Esophagus squamous epithelium (tissue), 5 donors: ENCODE measurements at places on chromosomes 16 and 17.

DNA sequence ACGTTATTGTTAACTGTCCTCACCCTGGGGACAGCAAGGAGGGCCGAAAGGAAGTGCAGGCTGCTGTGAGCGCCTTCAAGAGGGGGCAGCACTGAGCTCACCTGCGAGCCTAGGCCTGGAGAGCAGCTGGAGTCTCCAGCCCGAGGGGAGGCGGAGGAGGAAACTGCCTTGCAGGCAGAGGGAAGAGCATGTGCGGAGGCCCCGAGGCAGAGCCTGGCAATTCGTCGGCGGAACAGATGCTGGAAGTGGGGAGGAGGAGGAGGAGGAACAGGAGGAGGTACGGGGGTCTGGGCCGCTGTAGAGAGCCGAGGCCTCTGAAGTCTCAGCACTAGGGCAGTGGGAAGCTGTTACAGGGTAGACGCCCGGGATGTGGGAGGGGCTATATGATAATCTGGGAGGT is 49.6 kb upstream of the PLCG2 start:
- no peak for DNase-seq

DNA sequence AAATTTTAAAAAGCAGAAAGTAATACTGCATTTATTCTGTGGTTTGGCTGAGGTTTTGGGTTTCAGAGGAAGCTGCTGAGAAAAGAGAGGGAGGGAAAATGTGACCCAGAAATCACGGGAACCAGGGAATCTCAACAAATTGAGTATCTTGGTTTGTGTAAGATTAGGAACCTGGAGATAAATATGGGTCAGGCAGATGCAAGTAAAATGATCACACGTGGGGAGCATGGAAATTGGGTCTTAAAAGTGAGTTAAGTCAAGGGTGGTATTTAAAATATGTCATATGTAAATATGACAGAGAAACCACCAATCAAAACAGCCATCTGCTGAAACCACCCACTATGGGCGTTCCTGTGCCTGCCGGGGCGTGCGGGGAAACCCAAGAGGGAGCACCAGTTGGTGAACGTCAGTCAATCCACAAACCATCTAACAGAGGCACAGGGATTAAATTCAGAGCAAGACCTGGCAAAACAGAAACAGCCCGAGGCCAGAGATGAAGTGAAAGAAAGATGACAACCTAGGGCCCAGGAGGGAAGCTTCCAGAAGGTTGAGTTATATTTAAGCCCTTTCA is 33.4 kb downstream of the CDH13 start:
- DNase-seq = no peak

GRCh38 chr17:33623841-33624240 is 330.7 kb upstream of the ASIC2 start:
- DNase-seq = no peak

GRCh38 chr17:79165756-79166473 is 91.3 kb downstream of the ENGASE start:
- no peak for DNase-seq

DNA sequence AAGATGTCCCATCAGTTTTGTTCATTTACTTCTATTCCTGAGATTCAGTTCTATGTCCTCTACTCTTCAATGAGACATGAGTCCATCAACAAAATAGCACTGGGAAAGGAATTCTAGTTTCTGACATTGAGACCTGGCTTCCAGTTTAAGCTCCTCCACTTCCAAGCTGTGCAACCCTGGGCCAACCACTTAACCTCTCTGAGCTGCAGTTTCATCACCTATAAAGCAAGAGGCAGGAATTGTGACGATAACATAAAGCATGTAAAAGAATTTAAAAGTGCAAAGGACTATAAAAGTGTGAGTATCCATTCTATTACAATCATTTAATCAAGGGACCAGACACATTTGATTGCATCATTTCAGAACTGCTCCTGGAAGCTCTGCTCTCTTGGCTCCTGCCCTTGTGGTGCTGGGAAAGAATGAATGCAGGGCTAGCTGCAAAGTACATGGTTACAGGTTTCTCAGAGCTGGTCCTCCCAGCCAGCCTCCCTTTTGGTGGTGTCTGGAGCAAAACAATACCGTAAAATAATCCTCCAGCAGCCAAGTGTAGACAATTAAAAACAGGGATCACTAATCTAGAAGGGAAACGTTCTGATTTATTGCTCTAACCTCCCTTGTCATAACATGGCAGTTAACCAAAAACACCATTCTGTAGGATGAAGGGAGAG is 113.9 kb downstream of the VPS53 start:
- no peak for DNase-seq

- DNase-seq = no peak
Observed at GRCh38 chr17:8121681-8122421, 2.1 kb downstream of the HES7 start.

GRCh38 chr17:69326377-69327059 is 415 bp downstream of the ABCA5 start:
- no peak for DNase-seq

- no peak for DNase-seq
Observed at GRCh38 chr17:31072186-31072585, 22.6 kb upstream of the NF1 start.

GRCh38 chr16:87692756-87693155 is 73.0 kb downstream of the KLHDC4 start:
- no peak for DNase-seq
